Hematopoietic multipotent progenitor cell treated with erythropoietin and hydrocortisone succinate and interleukin-3 and kit ligand, for 6 days (in vitro differentiated cells): ENCODE measurements at places on chromosomes 7 and 10.

GRCh38 chr10:6002809-6003510 is 25.6 kb upstream of the IL15RA start:
- peak; percentile 65 for DNase-seq

DNA sequence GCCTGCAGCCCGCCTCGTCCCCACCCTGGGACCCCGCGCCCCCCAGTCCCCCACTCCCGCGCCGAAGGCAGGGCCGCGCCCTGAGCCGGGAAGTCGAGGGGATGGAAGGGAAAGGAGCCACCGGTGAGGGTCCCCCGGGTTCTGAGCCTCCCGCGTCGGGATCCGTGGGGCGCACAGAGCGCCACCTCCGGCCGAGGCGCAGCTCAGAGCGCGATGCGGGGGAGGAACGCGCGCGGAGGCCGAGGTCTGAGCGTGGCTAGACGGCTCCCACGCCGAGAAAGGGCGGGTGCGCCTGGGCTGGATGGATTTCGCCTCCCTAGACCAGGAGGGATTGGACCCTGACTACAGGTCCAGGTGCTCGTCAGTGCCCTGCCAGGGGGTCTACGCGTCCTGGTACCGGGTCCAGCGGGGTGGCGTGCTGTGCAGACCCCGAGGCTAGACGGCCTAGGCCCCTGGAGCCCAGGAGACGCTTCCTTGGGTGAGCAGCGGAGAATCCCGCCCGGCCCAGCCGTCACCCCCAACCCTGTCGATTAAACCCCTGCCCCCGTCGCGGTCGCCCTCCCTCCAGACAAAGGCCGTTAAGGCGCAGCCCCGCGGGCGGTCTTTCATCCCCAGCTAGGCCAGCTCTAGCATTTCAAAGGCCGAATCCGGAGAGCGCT is 986 bp upstream of the PDGFA start:
- no peak for DNase-seq

- DNase-seq, result peak; percentile 71
Observed at GRCh38 chr7:95871075-95871848, 98.9 kb downstream of the DYNC1I1 start.

- DNase-seq, result peak; percentile 99
Observed at GRCh38 chr7:23273141-23273599, 26.0 kb upstream of the MALSU1 start.

- DNase-seq, result no peak
Observed at GRCh38 chr10:7891634-7892033, 73.3 kb downstream of the TAF3 start.

DNA sequence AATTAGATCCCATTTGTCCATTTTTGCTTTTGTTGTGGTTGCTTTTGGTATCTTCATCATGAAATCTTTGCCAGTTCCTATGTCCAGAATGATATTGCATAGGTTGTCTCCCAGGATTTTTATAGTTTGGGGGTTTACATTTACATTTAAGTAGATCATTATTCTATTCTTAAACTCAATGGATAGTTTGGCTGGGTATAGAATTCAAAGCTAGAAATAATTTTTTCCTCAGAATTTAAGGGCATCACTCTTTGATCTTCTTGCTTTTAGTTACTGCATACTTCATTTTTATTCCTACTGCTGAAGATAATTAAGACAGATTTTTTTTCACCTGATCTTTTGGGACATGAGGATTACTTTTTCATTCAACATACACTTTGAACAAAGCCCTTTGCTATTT is 29.8 kb downstream of the SFR1 start:
- DNase-seq, result no peak

DNA sequence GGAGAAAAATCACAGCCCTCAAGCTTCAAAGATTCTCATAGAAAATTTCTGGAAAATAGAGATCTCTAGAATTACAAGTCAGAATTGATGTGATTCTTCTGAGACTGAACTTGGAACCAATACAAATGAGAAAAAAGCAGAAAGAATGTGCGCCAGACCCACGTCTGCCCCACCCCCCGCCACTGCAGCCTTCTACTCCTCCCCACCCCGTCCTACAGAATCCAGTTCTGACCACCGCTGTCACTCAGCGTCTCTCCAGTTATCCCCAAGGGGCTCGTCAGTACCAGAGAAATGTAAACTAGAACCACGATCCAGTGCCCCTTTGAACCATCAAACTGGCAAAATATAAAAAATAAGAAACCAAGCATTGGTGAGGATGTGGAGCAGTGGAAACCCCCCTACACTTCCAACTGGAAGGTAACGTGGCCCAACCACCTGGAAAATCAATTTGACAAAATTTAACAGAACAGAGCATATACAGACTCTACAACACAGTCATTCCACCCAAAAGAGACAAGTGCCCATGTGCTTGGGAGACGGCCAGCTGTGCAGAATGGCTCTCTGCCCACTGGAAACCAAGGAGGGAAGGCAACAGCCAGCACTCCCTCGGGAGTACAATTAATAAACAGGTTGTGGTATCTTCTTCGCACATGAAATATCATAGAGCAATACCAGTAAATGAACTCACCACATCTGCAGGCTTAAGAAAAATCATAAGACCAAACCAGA is 397.9 kb downstream of the TNS3 start:
- DNase-seq, result no peak

DNA sequence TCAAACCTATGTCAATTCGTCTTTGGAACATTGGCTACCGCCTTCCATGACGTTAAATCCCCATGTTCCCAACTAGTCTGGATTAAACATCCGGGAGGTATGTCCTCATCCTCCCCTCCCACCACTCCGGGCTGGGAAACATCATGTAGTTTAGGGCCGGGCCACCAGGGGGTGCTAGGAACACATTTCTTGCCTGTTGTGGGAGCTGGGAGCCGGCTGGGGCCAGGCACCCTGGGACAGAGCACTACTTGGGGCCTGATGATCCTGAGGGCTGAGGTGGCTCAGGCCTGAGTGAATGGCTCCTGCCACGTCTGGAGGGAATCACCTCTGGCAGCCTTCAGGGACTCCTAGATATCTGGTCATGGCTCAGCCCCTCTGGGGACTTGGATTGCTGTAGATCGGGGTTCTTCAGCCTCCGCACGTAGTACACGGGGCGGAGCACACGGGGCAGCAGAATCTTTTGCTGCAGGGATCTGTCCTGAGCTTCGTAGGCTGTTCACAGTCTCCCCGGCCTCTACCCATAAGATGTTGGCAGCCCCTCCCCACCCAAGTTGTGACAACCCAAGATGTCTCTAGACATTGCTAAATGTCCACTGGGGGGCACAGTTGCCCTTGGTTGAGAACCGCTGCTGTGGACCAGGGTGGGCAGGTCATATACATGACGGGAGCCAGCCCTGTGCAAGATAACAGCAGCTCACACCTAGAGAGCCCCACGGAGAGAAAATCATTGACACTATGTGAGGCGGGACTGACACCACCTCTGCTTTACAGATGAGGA is 141.2 kb upstream of the ZNF716 start:
- DNase-seq, result peak; percentile 1

- DNase-seq, result no peak
Observed at GRCh38 chr10:48255722-48256121, 18.8 kb downstream of the FRMPD2 start.

- DNase-seq, result peak; percentile 53
Observed at GRCh38 chr10:11330383-11331045, 280.9 kb downstream of the USP6NL start.

- no peak for DNase-seq
Observed at GRCh38 chr10:52276986-52277385, 37.1 kb upstream of the DKK1 start.
